ENCODE measurements at places on chromosomes 7 and 10. TPM values are rescaled to one million over a fixed set of nuclear protein-coding genes. Genes with fewer than 3 reads are reported as not detected.

Gene PNLIP
- not detected for total RNA-seq

DNA sequence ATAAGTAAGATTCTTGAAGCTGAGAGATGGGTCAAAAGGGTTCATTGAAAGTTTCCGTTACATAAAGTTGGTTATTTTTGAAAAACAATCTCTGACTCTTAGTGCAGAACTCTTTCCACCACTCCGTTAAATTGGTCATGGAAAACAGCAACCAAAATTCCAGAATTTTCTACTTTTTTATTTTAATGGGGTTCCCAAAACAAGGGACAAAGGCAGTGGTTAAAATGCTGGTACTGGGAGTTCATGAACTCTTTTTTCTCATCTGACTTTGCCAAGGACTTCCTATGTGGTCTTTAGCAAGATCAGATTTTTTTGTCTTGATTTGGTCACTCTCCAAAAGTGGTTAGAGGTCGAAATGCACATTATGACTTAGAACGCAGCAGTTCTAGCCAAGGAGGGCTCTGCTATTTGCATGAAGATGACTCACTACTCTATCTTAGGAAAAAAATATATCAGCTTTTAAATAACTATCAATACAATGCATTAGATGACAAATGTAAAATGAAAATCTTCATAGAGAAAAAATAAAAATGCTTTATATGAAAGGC lies 145.7 kb downstream of the REEP3 start:
- no peak for DNase-seq

- no peak for DNase-seq
These were observed 61.9 kb downstream of the TES start for GRCh38 chr7:116271963-116272886.

Gene UCMA
- not detected for total RNA-seq

GRCh38 chr10:5550621-5551530 lies 26.1 kb downstream of the CALML3 start:
- DNase-seq = no peak

Gene CCL26
- total RNA-seq = not detected

GRCh38 chr7:121398246-121398645 lies 2.1 kb upstream of the FAM3C start:
- DNase-seq = peak; percentile 43

Gene PIP
- not detected for total RNA-seq

Gene NME8
- total RNA-seq = 0.34 TPM

- DNase-seq = no peak
These were observed 30.1 kb upstream of the KCNMA1 start for GRCh38 chr10:77667426-77668324.

- DNase-seq = no peak
These were observed 107.4 kb upstream of the KLF14 start for GRCh38 chr7:130841416-130841815.

Gene LIPM
- not detected for total RNA-seq

DNA sequence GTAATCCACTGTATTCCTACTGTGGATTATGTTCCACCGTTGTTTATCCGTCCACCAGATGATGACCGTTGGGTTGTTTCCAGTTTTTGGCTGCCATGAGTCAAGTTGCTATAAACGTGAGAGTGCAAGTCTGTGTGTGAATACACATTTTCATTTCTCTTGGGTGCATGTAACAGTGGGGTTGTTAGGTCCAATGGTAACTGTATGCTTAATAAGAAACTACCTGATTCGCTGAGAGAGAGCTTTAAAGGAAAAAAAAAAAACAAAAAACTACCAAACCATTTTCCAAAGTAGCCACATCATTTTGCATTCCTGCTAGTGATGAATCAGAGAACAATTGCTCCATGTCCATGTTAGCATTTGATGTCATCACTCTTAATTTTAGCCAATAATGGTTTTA lies 15.9 kb downstream of the UBN2 start:
- no peak for DNase-seq

Gene MYH16
- not detected for total RNA-seq

Gene PRR15
- 0.77 TPM for total RNA-seq

- peak; percentile 50 for DNase-seq
These were observed 6.8 kb upstream of the KIAA1217 start for GRCh38 chr10:24202181-24202570.

Gene TEX36
- total RNA-seq = not detected

Gene POLR2J2
- total RNA-seq = 2.6 TPM

- DNase-seq = peak; percentile 42
These were observed 700 bp downstream of the GSAP start for GRCh38 chr7:77415476-77415822.

DNA sequence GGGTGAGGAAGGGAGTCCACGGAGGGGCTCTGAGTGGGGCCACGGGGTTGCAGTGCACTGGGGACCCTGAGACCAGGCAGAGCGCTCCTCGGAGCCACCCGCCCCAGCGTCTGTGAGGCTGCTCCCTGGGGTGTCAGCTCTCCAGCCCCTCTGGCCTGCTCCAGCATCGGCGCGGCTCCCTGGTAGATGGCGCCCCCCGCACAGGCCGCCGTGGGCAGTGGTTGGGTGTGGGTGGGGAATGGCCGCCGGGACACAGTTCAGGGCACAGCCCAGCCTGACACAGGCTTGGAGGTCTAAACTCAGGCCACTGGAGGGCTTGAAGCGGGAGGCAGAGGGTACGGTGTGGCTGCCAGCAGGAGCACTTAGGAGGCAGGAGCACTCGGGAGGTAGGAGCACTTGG lies 222.6 kb upstream of the PPP2R2D start:
- DNase-seq = no peak

Gene ANKRD61
- not detected for total RNA-seq

Gene KCTD7
- 9.2 TPM for total RNA-seq

DNA sequence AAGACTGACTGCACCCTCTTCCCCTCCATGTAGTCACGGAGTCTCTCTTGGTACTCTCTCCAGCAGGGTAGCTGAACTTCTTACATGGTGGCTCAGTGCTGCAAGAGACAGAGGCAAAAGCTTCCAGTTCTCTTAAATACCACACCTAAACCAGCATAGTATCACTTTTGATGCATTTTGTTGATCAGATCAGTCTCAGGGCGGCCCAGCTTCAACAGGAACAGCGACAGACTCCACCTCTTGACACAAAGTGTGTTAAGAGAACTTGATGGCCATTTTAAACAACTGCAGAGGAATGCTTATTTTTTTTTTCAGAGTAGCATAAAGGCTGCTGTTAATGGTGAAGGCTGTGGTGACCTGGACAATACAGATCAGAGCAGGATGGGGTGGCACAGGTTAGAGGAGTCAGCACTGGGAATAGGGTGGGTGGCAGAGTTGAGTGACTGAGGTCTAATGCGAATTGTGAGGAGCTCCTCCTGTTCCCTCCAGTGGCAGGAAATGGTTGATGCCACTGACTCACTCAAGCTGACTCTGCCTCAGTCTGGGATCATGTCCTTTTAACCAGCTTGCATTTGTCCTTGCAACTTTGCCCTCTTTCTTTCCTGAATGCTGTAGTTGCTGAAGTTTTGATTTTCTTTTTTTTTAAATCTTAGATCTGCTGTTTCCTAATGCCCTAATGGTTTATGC lies 17.3 kb downstream of the MGAM start:
- peak; percentile 25 for DNase-seq

GRCh38 chr10:89515031-89515841 lies 20.2 kb downstream of the SLC16A12 start:
- no peak for DNase-seq

Gene PRXL2A
- total RNA-seq = 81.4 TPM

DNA sequence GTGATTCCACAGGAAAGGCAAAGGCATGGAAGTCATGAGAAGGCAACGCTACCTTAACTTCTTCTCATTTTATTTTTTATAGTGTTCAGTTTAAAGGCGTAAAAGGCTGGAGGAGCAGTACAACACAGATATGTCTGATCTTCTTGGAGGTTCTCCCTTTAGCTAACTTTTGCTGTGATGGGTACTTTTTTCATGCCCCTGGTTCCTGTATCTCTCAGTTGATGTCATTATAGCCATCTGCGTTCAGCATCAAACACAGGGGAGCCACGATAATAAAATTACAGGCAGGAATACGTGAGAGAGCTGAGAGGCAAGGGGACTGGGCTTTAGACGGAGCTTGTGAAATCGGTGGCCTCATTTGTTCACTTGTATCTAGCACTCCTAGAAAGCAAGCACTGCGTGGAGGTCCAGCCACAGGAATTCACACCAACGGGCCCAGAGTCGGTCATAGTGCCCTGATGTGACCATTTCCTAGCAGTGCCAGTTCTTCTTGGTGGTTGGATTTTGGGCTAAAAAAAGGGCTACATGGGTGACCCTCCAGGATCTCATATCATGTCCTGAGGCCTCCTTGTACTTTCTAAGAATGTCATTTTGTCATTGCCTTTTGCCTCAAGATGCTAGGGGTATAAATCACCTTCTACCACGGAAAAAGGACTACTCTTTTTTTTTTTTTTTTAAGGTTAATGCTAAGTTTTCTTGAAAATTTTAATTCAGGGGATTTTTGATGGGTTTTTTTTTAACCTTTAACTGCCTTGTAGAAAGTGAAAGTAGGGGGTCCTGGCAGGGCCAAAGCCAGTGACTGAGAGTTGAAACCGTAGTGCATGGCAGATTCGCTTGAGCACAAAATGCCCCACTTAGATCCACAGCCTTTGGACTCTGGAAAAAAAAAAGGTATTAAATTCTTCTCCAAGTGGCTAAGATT lies 191.5 kb downstream of the CELF2 start:
- no peak for DNase-seq

Gene INTS1
- 76.7 TPM for total RNA-seq

DNA sequence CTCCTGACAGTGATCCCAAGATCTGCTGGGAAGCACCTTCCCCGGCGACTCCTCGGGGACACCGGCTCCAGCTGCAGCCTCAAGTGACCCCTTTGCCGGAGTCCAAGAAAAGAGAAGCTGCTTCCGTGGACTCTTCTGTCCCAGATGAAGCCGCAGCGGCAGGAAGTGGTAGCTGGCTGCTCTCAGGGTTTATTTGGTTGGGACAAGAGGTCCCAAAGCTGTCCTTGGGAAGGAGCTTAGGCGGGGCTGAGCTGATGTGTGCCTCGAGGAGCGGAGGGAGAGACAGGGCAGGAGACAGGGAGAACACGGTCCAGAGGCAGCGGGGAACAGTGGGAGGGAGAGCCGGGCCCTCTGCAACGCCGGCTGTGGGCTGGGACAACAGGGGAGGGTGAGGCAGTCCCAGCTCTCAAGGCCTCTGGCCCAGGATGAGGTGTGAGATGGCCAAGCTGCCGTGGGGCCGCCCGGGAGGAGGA lies 13.1 kb upstream of the FAM20C start:
- DNase-seq = no peak

GRCh38 chr10:47059606-47060311 lies 148.5 kb downstream of the PTPN20 start:
- no peak for DNase-seq

DNA sequence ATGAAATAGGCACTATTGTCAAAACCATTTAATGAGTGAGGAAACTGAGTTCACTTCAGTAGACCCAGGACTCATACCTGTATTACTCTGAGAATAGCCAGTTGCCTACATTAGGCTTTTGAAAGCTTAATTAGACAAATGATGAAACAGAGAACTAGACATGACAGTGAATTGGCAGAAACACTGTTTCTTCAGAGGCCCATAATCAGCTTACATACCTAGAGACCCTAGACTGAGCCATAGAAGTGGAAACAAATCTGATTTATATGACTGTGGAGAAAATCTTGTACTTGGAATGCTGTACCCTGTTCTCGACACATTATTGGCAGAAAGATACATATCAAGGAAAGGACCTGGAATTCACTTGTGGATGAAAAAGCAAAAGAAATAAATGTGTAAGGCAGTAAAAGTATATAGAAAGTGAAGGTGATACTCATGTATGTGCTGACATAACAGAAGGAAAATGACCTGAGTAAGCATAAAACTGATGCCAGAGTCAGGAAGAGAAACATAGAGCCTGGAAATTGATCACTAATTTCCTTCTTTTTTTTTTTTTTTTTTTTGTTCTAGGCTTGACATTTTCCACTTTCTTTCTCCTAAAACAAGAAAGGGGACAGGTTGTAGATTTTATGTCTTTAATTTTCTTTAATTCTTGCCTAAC lies 251.5 kb downstream of the BICC1 start:
- DNase-seq = no peak

GRCh38 chr10:114515298-114515914 lies 111.1 kb upstream of the AFAP1L2 start:
- peak; percentile 30 for DNase-seq

- DNase-seq = no peak
These were observed 124.8 kb downstream of the PPP1R17 start for GRCh38 chr7:31811650-31812461.

DNA sequence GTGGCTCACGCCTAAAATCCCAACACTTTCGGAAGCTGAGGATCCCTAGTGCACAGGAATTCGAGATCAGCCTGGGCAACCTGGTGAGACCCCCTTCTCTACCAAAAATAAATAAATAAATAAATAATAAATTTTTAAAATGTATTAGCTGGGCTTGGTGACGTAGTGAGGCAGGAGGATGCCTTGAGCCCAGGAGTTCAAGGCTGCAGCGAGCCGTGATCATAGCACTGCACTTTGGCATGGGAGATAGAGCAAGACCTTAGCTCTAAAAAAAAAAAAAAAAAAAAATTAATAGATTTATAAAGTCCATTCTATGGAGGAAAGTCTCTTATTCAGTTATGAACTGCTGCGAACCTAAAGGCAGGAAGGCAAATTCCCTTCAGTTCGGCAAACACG lies 1.1 kb upstream of the PTPN12 start:
- DNase-seq = no peak

- DNase-seq = no peak
These were observed 39.7 kb upstream of the MTPN start for GRCh38 chr7:136016649-136017395.

Data from neural progenitor cell (in vitro differentiated cells).